ENCODE measurements at places on chromosomes 5 and 9. TPM values are rescaled to one million over a fixed set of nuclear protein-coding genes. Genes with fewer than 3 reads are reported as not detected.

- DNase-seq = no peak
Observed at GRCh38 chr9:129446828-129447550, 173.9 kb downstream of the C9orf50 start.

DNA sequence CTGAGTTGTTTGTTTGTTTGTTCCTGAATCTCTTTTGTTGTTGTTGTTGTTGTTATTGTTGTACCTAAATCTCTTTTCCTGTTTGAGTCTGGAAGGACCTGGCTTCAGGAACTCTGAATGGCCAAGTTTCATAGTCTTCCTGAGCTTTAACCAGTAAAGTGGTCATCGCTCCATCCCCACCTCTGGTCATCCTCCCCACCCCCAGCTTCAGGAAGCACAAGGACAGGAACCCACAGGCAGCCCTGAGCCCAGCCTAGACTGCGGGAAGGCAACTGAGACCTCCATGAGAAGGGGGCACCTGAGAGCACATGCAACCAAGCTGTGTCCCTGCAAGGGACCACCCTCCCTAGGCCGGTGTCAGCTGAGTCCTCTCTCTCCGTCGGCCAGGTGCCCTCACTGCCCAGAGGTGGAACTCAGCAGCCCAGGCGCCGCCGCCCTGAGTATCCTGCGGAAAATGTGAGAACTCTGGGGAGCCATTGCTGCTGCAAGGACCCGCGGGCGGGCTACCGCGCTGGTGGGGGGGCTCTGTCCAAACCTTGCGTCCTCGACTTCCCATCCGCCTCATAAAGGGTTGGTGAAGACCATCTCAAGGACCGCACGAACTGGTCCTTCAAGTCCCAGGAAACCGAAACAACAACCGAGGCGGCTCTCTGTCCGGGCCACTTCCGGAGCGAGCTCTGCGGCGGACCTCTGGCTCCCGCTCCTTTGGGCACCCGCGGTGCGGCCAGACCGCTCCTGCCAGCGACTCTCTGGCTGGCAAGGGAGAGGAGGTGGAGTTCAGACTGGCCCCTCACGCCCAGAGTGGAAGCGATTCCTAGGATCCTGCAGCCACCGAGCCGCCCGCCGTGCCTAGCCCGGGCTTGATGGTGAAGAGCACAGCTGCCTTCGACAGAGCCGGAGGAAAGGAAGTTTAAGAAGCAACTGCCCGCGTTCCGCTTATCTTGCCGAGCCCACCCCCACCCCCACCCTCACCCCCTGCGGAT, 4.2 kb downstream of the BARX1 start:
- DNase-seq = no peak

DNA sequence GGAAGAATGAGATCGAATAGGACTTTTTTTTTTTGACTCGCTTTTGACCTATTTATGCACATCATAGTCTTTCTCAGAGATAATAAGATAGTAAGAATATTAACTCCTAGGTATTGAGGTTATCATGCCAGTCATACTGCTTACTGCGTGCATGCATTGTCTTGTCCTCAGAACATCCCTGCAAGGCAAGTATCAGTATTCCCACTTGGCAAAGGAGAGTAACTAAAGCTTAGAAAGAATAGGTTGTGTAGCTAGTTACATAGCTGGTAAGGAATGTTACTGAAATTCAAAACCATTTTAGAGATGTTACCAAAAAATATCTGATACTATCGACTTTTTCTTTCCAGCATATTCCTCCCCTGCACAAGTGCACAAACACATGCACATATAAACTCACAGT, 296.1 kb upstream of the CLINT1 start:
- DNase-seq = no peak

GRXCR2 gene
- total RNA-seq = not detected

OR4F3 gene
- total RNA-seq = not detected
